ENCODE measurements at places on chromosomes 3 and 15.

GRCh38 chr3:157175691-157176507 is 16.0 kb upstream of the CCNL1 start:
- DNase-seq = peak; percentile 65

DNA sequence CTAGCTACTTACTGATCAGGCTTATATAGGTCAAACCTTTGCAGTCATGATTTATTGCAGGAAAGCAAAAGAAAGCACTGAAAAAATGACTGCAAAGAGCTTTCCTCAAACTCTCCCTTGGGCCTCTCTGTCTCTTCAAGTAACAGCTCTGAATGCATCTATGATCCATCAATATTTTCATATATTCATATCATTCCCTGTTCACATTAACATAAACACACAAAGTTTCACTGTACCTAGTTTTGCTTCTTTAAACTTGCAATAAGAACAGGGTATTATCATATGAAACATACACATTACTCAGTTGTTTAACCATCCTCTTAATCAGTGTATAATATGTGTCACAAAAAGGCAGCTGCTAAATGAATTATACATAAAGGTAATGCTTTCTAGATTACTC is 107.9 kb upstream of the ARL6 start:
- no peak for DNase-seq

DNA sequence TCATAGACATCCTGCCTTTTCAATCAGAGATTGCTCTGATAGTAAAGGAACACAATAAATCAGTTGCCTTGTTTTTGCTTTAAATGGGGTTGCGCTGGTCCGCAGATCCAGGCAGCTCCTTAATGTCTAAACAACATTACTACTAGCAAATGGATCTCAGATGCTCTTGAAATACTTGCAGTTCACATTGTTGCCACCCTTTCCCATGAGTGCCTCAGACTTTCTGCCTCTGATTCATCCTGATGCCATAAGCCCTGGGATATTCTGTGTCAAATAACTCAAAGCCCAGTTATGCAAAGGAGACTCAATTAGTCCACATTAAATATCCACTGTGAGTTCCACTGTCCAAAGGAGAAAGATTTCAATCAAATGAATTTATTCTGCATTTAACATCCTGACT is 196.7 kb downstream of the PLCH1 start:
- no peak for DNase-seq

- DNase-seq = no peak
Observed at GRCh38 chr3:21544076-21544462, 206.9 kb downstream of the ZNF385D start.

DNA sequence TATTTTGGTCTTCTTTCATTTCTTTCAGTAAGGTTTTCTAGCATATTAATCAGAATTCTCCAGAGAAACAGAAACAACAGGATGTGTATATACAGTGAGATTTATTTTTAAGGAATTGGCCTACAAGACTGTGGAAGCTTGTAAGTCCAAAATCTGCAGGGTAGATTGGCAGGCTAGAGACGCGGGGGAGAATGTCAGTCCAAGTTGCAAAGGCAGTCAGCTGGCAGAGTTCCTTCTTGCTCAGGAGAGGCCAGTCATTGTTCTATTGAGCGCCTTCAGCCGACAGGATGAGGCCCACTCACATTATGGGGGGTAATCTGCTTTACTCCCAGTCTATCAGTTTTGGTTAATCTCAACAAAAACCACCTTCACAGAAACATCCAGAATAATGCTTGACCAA is 133.4 kb upstream of the UBE3A start:
- no peak for DNase-seq

- no peak for DNase-seq
Observed at GRCh38 chr3:183844606-183845005, 19.2 kb upstream of the MAP6D1 start.

GRCh38 chr3:141505166-141505565 is 18.3 kb downstream of the RASA2 start:
- no peak for DNase-seq

- peak; percentile 61 for DNase-seq
Observed at GRCh38 chr15:45630917-45631691, 3.7 kb upstream of the SQOR start.

GRCh38 chr3:15685927-15686326 is 84.4 kb downstream of the BTD start:
- DNase-seq = no peak

DNA sequence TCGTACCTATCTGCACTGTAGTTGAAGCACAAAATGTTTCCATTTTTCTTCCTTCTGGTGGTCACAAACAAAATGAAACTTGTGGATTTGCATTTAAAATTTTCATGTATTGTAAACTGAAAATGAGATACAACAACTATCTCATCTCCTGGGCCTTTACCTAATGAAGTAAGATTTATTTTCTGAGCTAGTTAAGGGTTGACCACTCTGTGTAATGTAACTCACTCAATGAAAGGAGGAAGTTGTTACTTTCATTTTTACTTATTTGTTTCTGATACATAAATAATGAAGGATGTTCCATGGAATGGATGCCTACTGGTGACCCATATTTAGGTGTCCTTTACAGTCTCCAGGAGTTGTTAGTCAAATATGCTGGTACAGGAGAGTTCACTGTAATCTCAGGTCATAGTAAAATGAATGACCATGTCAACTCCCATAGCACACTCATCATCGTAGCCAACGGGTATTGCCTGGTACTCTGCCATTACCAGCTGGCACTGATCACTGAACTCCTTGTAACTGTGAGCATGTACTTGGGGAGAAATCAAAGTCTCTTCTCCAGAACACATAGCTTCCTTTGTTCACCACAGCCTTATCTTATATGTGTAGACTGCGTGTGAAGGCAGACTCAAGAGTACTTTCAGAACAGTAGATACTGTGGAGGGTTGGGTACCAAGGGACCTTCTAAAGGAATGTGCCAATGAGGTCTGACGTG is 474.2 kb upstream of the ROBO2 start:
- no peak for DNase-seq

GRCh38 chr3:42706721-42707619 is 4.4 kb upstream of the HHATL start:
- peak; percentile 10 for DNase-seq

- no peak for DNase-seq
Observed at GRCh38 chr15:58900631-58901030, 32.8 kb downstream of the SLTM start.

DNA sequence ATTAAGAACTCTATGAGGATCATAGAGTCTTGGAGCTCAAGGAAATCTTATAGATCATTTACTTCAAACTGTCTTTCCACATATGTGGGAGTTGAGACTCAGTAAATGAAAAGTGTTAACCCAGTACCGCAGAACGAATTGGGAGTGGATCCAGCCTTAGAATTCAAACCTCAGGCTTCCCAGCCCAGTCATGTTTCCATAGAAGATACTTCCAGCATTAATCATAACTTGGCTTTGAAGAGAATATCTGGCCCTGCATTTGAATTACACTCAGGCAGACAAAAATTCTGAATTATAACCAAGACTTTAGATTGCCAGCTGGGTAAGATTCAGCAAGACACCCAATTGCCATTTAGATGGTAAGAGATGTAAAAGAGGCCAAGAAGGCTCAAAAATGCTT is 972.0 kb downstream of the TUSC7 start:
- no peak for DNase-seq

DNA sequence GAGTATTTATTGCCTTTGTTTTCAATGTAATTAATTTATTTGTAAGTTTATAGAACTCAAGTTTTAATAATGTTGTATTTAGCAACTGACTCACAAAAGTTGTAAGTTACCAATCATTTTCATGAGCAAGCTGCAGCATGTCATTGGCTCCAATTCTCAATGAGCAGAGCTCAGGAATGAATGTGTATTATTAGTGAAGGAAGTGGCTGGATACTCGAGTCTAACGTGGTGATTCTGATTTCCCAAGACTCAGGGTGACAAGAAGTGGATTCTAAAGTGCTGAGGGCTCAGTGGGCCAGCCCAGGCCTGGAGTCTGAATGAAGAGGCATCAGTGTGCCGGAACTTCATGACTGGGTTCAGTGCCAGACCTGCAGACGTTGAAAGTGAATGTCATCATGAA is 39.6 kb downstream of the CLDN11 start:
- DNase-seq = no peak

All from mucosa of descending colon (tissue), 3 donors.